ENCODE measurements at places on chromosomes 5 and 9.

DNA sequence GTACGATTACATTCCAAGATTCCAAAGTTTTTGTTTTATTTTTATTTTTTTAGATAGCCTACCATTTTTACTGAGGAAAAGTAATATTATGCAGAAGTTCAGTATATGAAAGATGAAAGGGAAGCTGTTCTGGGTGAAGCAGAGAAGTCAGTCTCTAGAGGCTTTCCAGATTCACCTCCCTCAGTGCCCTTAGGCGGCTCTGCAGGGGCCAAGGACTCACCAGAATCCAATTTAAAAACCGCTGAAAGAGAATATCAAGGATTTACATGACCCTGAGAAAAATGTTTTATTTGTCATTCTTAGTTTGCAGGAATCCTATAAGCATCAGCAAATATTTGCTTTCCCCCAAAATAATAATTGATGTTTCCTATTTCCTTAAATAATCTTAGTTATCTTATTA lies 1084.6 kb upstream of the ARRDC3 start:
- no peak for DNase-seq

- no peak for DNase-seq
Measured at GRCh38 chr5:179414459-179415261, 69.4 kb upstream of the ADAMTS2 start.

GRCh38 chr5:56507351-56507930 lies 274.3 kb upstream of the ANKRD55 start:
- no peak for DNase-seq

GRCh38 chr9:106403081-106403480 lies 459.9 kb upstream of the ZNF462 start:
- no peak for DNase-seq

DNA sequence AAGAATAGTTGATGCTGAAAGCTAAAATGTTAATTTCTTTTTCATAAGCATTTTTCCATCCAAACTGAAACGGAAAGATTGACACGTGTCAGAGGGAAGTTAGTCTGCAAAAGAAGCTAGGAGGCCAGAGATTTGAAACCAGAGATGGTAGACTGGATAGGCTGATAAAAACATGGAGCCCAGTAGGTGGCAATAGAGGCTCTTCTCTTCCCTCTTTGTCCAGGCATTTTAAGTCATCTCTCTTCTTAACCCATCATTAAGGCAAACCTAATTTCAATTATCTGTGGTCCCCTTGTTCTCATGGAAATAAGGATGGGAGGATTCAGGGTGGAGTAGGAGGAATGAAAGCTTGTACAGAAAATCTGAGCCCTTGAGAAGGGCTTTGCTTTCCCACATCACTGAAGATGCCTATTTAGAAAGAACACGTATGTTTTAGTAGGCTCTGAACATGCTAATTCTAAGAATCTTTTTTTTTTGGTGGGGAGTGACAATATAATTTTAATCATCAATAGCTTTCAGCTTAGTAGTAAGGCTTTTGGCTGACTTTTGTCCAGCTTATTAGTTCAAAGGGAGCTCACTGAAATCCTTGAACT lies 66.6 kb downstream of the ZNF474 start:
- DNase-seq, result no peak

- no peak for DNase-seq
Measured at GRCh38 chr5:139755892-139756671, 39.5 kb upstream of the PSD2 start.

- DNase-seq, result no peak
Measured at GRCh38 chr5:117205894-117206293, 631.3 kb upstream of the SEMA6A start.

DNA sequence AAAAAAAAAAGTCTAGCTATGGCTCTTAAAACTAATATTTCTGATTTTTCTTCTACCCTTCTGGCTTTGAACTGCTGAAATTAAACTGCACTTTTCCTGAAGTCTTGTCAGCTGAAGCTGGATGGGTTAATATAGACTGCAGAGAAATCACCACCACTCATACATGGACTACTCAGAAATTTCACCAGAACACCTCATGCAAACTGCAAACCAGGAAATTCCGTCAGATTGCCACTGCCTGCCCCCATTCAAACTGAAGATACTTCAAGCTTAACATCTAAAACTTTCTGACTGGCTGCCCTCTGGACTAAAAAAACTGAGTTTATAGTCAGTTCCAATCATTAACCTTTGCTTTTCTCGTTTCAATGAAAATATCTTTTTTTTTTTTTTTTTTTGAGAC lies 11.6 kb upstream of the ANXA2R start:
- no peak for DNase-seq

DNA sequence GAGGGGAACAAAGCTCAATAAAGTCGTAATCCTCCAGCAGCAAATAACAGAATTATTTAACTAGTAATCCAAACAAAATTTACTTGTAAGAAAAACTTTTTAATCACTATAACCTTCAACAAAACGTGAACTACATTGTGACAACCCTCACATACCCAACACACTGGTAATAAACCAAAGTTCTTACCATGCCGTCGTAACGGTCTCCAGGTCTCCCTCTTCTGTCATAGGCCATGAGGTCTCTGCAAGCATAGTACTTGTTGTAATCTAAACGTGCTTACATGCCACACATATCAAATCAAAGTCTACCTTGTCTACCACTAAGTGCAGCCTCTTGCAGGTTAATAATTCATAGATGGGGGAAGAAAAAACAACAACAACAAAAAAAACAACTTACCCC lies 8.5 kb downstream of the HNRNPK start:
- no peak for DNase-seq

DNA sequence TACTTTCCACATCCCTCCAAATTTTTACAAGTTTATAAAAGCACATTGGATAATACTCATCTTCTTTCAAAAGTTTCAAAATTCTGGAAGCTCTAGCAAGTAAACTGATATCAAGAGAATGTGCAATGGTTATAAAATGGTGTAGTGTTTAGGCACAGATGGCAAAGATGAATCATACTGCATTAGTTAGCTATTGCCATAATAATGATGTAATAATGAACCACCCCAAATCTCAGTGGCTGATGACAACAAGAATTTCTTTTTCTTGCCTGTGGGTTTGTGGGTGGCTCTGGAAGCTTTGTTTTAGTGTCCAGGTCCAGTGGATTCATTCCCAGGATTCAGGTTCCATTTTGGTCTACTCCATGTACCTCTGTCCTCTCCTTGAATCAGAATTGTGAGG lies 319.0 kb downstream of the BRINP1 start:
- no peak for DNase-seq

DNA sequence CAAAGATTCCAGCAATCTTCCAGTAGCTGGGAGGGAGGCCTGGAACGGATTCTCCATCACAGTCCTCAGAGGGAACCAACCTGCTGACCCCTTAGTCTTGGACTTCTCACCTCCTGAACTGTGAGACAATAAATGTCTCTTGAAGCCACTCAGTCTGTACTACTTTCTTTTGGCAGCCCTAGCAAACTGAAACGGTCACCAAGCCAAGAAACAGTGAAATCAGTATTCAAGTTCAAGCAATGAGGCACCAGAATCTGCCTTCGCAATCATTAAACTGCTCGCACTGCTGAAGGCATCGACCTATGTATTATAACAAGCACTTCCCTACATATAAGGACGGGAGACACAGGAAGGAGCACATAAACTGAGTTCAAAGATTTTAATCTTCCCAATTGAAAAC lies 120.6 kb upstream of the PUM3 start:
- DNase-seq, result no peak

GRCh38 chr5:40594811-40595210 lies 84.9 kb upstream of the PTGER4 start:
- no peak for DNase-seq

GRCh38 chr5:39274398-39275085 lies 55.2 kb upstream of the FYB1 start:
- DNase-seq, result peak; percentile 12

DNA sequence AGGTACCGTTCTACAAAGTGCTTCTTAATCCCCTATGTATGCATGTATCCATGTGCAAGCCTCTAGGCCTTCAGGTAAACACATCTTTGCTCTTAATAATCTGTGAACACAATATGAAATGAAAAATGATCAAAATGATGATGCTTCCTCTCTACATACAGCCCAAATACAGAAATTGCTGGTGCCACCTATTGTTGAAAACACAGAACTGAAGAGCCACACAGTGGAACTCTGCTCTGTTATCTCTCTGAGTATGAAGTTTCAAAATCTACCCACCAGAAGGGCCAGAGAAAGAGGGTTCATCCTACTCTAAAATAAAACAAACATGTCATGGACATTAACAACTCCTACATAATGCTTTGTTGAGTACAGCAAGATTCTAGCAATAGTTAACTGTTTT lies 71.3 kb downstream of the GLIS3 start:
- no peak for DNase-seq

- DNase-seq, result no peak
Measured at GRCh38 chr5:131242728-131243255, 21.1 kb upstream of the CDC42SE2 start.

GRCh38 chr5:123937230-123937629 lies 425.3 kb downstream of the CSNK1G3 start:
- no peak for DNase-seq

GRCh38 chr5:15604986-15605385 lies 105.0 kb downstream of the FBXL7 start:
- DNase-seq, result no peak

- DNase-seq, result no peak
Measured at GRCh38 chr5:111854186-111854585, 97.2 kb upstream of the NREP start.

DNA sequence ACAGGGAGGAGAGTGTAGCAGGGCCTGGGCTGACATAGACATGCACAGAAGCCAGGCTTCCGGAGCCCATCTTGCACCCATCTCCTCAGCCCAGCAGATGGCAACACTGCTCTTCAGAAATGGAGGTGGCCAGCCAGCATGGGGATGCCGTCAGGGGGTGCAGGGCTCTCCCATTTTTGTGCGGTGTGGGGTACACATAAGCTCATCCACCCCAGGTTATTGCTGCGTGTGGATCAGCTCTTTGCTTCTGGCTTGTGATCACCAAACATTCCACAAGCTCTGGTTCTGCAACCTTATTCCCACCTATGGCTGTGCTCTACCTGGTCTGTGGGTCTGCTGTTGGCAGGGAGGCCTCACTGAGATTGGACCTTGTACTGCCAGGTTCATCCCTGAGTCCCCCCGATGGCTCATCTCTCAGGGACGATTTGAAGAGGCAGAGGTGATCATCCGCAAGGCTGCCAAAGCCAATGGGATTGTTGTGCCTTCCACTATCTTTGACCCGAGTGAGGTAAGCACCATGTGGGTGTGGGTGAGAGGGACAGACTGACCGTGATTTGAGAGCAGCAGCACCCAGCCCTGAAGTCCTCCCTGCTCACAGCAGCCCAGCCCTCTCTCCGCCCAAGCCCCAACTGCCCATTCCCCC lies 17.3 kb downstream of the SLC22A5 start:
- peak; percentile 82 for DNase-seq

DNA sequence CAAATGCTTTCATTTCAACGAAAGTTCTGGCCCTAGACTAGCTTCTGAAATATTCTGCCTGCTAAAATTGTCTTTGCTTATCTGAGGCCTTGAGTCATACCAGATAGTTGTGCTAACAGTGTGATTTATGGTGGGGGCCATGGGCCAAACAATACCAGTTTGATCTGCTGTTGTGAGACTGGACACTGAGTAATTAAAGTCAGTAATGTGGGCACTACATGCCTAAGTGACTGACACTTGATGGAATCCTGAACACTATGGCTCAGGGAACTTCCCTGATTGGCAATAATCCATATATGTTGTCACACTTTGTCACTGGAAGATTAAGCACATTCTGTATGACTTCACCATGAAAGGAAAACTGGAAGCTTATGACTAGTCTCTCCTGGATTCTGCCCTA lies 127.6 kb upstream of the CYLC2 start:
- no peak for DNase-seq

- DNase-seq, result no peak
Measured at GRCh38 chr5:26757941-26758340, 280.4 kb downstream of the CDH9 start.

- no peak for DNase-seq
Measured at GRCh38 chr5:93604644-93605515, 21.9 kb downstream of the NR2F1 start.

GRCh38 chr5:124661317-124662141 lies 84.9 kb downstream of the ZNF608 start:
- DNase-seq, result no peak

- DNase-seq, result no peak
Measured at GRCh38 chr5:112625689-112626438, 111.8 kb upstream of the APC start.

GRCh38 chr5:170484459-170484831 lies 19.4 kb upstream of the KCNIP1 start:
- no peak for DNase-seq

DNA sequence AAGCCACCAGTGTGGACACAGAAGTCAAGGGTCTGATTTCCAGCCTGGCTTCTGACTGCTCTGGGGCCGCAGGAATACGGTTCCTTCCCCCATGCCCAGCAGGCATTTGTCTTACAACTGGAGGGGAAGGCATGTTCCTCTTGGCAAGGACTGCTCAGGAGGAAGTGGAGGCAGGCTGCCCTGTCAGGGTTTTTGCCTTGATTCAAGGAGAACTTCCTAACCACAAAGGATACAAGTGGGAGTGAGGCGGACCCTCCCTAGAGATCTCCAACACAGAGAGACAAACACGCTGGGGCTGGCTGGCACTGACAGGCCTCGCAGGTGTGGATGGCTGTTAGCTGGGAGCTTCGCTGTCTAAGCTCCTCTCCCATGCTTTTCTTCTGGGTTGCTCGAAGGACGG lies 19.1 kb downstream of the TGFBI start:
- DNase-seq, result no peak

- no peak for DNase-seq
Measured at GRCh38 chr5:56666901-56667300, 148.4 kb upstream of the MAP3K1 start.

DNA sequence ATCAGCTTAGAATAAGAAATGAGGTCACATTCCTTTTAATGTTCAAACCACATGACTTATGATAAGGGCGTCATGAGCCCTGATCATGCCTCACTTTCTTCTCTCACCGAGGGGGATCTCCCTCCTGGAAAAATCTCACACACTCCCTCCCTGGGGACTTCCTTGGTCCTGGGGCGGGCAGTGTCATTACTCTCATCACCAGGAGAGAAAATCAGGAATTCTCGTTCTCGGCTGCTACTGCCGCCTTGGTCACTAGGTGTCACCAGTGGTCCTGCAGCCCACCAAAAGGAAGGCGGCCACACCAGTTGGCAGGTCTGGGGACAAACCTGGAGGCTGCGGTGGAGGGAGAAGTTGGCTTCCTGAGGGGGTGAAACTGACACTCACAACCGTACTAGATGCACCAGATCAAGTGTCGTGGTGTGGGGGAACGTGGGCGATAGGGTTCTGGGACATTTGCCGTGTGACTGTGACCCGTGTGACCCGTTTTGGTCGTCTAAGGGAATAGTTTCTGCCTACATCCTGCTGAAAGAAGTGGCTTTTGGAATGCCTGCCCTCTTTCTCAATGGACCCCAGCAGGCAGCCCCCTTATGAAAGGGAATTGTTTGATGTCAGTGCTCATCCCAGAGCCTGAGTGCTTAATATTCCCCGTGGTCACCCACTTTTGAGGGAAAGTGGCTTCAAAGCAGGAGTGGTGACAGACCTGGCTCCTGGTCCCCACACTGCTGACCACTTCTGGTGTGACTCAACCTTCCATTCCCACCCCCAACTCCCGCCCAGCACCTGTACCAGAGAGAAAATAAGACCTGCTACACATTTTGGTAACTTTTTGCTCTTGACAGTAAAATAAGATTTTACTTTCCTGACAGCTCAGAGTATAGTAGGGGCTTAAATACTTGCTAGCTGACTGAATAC lies 63.2 kb downstream of the ACER2 start:
- DNase-seq, result peak; percentile 67
